Thoracic aorta (tissue), 2 donors: ENCODE measurements at places on chromosomes 6 and 20.

DNA sequence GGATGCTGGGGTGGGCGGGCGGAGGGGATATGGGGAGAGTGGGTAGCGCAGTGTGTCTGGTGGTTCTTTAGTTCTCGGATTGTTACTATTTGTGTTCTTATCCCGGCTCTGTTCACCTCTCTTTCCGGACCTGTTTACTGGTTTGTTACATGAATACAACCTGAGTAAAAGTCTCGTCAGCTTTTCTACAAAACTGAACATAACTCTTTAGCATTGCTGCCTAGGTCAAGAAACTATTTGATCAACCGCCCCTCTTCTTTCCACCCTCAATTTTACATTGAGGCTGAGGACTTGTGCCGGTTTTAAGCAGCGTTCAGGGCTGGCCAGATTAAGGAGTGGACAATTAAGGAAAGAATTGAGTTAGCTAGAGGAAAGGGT is 625 bp downstream of the ABT1 start:
- DNase-seq = no peak

DNA sequence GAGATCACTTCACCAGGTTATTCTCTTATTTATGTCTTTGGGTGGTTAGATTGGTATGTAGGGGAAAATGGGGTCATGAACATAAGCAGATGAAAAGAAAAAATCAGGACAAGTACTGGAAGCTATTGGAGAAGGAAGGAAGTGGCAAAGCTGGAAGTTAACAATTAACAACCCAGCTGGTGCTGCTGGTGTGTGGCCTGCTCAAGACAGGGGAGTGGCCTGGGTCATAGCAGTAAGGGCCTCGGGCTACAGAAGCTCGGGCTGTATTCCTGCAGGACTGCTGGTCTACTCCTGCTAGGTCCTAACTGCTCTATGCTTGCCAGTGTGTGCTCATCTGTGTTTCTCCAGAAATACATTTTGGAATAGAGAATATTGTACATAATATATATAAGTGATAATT is 19.6 kb downstream of the MYLIP start:
- no peak for DNase-seq

DNA sequence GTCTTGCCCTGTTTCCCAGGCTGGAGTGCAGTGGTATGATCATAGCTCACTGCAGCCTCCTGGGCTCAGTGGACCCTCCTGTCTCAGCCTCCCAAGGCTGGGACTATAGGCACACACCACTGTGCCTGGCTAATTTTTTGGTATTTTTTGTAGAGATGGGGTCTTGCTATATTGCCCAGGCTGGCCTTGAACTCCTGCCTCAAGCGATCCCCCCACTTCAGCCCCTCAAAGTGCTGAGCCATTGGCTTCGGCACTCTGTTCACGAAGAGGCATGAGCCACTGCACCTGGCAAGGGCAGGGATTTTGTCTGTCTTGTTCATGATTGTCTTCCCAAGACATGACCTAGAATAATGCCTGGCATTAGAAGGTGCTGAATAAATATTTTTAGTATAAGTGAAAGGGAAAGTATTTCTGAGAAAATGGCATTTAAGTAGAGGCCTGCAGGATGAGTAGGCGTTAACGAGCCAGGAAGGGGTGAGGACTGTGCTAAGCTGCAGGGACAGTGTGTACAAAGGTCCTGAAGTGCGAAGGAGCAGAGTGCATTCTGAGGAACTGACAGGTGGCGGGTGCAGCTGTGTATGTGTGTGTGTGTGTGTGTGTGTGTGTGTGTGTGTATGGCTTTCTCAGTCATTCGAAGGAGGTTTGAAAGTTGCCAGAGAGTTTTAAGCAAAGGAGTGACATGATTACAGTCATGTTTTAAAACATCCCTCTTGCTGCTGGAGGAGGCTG is 43.0 kb downstream of the VEGFA start:
- DNase-seq = no peak

- DNase-seq = no peak
These were observed 43.2 kb downstream of the KHDC1L start for GRCh38 chr6:73182021-73182607.

GRCh38 chr20:18775633-18776032 is 38.0 kb upstream of the SCP2D1 start:
- DNase-seq = no peak

- DNase-seq = no peak
These were observed 154.6 kb upstream of the AHI1 start for GRCh38 chr6:135651964-135652755.

- DNase-seq = no peak
These were observed 115.5 kb upstream of the CST7 start for GRCh38 chr20:24833592-24833991.

DNA sequence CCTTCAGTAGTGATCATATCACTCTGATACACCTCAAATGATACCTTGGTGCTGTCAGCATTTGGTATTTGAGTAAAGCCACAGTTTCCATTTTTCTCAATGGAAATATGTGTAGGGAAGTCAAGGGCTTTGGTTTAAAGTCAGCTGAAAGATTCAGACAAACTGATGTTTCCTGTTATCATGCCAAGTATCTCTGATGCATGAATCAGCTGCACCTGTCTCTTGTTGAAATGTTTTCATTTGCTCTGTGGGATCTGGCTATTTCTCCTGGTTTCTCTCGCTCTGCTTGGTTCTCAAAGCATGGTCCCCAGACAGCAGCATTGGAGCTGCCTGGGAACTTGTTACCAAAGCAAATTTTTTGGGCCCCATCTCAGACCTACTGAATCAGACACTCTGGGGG is 23.5 kb downstream of the ZFP64 start:
- no peak for DNase-seq

- no peak for DNase-seq
These were observed 116.3 kb downstream of the KHDC1L start for GRCh38 chr6:73108949-73109348.

GRCh38 chr6:113654396-113654795 is 202.7 kb upstream of the MARCKS start:
- peak; percentile 93 for DNase-seq

GRCh38 chr6:129186988-129187387 is 304.1 kb downstream of the LAMA2 start:
- no peak for DNase-seq
